ENCODE measurements at places on chromosomes 16 and 17.

GRCh38 chr17:74414510-74414909 lies 17.4 kb upstream of the GPRC5C start:
- DNase-seq = no peak

- no peak for DNase-seq
These were observed 10.6 kb downstream of the TMEM238L start for GRCh38 chr17:10793256-10793655.

- DNase-seq = peak; percentile 61
These were observed 57.3 kb upstream of the CCL1 start for GRCh38 chr17:34420254-34420766.

GRCh38 chr17:9236286-9237052 lies 215.2 kb downstream of the NTN1 start:
- no peak for DNase-seq

GRCh38 chr16:87964049-87964659 lies 12.9 kb downstream of the BANP start:
- DNase-seq = no peak

DNA sequence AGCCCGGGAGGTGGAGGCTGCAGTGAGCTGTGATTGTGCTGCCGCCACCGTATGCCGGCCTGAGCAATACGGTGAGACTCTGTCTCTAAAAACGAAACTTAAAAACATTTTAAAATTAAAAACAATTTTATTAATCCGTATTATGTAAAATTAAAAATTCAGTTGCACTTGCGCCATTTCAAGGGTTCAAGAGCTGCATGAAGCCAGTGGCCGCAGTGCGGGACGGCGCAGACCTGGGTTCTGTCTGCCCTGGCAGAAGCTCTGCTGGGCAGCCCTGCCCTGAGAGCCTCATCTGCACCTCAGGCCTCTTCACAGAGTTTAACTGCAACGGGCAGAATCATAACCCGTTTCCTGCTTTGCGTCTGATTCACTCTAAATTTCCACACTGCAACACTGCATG lies 31.7 kb downstream of the TBC1D16 start:
- no peak for DNase-seq

DNA sequence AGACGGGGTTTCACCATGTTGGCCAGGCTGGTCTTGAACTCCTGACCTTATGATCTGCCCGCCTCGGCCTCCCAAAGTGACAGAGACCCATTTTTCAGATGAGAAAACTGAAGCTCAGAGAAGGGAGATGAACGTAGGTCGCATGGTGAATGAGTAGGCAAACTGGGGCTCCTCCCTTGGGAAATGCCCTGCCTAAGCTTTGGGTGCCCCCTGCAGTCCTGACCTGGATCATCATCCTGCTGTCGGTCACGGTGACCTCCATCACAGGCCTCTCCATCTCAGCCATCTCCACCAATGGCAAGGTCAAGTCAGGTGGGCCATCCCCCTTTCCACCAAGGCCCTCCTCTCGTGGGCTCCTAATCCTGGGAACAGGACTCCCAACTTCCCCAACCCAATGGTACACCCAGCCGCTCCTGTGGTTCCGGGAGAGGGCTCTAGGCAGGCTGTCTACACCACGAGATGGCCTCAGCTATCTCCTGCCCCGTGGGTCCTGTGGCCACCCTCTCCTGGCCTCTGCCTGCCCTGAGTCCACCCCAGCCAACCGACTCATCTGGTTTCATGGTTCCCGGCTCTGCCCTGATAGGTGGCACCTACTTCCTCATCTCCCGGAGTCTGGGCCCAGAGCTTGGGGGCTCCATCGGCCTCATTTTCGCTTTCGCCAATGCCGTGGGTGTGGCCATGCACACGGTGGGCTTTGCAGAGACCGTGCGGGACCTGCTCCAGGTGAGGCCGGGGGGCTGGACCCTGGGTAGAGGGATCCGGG lies 4.7 kb downstream of the SLC12A3 start:
- peak; percentile 20 for DNase-seq

DNA sequence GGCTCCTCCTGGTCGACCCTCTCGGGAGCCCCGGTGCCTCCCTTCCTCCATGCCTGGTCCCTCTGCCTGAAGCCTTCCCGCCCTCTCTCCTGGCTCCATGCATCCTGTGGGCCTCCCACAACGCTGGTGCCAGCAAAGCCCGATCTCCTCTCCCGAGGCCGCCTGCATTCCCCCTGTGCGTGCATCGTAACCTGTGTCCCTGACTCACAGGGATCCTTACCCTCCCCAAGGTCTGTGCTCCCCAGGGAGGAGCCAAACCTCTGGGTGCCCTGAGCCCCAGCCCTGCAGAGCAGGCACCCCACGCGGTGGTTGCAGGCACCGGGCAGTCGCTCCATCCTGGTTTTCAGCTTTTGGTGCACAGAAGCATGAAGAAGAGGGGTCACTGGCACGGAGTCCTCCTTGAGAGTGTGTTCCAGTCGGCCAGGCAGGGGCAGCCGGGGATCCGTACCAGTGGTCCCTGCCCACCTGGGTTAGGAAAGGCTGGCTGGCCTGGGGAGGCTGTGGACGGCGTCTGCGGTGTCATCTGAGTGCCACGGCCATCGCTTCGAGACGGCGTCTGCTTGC lies 1.8 kb upstream of the ENPP7 start:
- DNase-seq = no peak

GRCh38 chr16:21646091-21646490 lies 6.3 kb downstream of the IGSF6 start:
- no peak for DNase-seq

GRCh38 chr17:61641715-61642114 lies 50.7 kb upstream of the NACA2 start:
- no peak for DNase-seq

- peak; percentile 63 for DNase-seq
These were observed 1.1 kb downstream of the SOCS3 start for GRCh38 chr17:78358538-78359320.

DNA sequence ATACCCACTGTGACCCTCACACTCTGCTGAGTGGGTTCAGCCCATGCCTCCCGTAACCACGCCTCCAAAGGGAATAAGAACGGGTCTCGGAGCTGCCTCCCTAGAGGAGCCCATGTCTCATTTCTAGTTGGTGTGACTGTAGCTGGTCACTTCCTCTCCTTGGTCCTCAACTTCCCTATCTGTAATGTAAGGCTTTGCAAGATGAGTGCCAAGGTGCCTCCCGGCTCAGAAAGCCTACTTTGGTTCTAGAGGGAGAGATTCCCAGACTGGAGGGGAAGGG lies 20.8 kb downstream of the C16orf74 start:
- DNase-seq = no peak

- no peak for DNase-seq
These were observed 31.8 kb upstream of the SDR42E2 start for GRCh38 chr16:22130528-22130927.

DNA sequence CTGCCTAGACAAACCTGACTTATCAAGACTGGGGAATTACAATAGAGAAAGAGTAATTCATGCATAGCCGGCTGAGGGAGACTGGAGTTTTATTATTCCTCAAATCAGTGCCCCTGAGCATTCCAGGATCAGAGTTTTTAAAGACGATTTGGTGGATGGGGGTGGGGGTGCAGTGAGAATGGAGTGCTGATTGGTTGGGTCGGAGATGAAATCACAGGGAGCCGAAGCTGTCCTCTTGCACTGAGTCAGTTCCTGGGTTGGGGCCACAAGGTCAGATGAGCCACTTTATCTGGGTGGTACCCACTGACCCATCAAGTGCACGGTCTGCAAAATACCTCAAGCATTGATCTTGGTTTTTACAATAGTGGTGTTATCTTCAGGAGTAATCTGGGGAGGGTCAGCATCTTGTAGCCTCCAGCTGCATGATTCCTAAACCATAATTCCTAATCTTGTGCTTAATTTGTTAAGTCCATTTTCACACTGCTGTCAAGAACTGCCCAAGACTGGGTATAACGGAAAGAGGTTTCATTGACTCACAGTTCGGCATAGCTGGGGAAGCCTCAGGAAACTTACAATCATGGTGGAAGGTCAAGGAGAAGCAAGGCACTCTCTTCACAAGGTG lies 69.6 kb downstream of the MARF1 start:
- DNase-seq = no peak

DNA sequence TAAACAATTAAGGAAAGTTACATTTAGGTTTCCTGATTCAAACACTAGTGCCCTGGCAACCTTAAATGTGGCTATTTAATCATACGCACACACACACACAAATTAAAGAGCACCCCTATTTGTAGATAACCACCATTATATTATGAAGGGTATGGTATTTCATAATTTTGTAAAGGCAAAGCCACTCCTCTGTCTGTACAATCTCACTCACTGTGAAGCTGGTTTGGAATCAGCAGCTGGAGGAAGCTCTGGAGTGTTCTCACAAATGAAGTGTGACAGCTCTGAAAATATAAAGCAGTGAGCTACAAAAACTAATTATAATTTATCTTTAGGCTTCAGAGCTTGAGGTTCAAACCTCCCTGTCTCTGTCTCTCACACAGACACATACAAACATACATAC lies 57.9 kb upstream of the KCNJ16 start:
- DNase-seq = no peak

GRCh38 chr16:3490911-3491629 lies 4.2 kb downstream of the C16orf90 start:
- DNase-seq = no peak

GRCh38 chr17:35542990-35543389 lies 5.5 kb upstream of the SLFN12L start:
- DNase-seq = no peak

DNA sequence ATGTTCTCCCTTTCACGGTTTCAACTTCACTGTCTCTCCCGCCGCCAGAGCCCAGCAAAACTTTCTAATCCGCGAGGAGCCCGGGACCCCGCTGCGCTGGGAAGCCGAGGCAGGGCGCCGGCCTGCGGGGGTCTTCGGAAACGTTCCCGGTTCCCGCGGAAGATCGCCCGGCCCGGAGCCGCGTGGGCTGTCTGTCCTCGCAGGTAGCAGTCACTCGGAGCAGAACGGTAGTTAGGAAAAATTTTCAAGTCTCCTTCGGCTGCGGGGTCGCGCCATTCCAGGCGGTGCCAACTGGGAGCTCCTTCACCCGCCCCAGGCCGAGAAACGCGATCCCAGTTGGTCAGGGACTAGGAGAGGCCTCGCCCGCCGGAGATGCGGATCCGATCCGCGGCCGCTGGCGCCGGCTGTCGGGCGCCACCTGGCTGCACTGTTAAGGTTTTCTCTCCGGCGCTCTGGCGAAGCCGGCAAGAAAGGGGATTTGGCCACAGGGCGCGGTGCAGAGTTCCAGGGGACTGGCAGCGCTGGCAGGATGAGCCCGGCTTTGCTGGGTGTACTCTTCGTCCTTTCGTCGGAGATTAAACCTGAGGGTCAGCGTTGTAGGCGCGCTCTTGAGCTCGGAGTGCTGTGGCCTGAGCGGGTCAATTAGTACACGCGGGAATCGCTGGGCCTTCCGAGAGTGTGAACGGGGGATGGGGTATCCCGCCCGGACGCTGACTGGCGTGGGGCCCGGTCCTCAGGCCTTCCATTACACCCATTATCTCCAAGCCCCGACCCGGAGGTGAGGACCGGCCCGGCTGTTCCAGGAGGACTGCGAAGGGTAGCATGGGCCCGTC lies 135.4 kb downstream of the KCNJ12 start:
- DNase-seq = peak; percentile 82

GRCh38 chr17:29682987-29683386 lies 60.3 kb upstream of the CORO6 start:
- DNase-seq = no peak

DNA sequence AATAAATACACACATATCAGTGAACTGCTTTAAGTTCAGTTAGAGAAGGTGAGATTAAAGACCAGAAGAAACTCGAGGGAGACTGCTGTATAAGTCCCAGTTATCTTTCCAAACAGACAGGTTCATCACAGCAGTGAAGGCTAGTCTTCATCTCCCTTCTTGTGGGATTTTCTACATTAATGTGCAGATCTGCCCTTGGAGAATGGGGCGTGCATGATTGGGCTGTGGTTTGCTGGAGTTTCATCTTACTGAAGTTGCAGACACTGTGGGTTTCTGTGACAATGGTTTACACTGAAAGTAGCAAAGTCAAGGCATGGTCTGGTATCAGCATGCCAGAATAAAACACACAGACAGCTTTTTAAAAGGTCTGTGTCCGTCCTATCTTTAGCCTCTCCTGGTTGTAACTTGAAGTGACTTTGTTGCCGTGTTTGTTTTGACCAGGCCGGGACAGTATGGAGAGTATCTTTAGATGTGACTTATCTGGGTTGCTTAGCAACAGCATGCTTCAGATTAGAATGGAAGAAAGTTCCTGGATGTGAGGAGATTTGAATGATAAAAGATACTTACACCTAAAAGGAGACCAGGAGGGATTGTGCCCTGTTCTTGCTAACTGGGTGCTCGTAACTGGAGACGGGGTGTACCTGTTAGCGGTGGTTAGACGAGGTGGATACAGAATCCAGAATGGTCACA lies 16.1 kb downstream of the NAA60 start:
- DNase-seq = no peak

GRCh38 chr17:301681-302299 lies 50.8 kb downstream of the RPH3AL start:
- no peak for DNase-seq

DNA sequence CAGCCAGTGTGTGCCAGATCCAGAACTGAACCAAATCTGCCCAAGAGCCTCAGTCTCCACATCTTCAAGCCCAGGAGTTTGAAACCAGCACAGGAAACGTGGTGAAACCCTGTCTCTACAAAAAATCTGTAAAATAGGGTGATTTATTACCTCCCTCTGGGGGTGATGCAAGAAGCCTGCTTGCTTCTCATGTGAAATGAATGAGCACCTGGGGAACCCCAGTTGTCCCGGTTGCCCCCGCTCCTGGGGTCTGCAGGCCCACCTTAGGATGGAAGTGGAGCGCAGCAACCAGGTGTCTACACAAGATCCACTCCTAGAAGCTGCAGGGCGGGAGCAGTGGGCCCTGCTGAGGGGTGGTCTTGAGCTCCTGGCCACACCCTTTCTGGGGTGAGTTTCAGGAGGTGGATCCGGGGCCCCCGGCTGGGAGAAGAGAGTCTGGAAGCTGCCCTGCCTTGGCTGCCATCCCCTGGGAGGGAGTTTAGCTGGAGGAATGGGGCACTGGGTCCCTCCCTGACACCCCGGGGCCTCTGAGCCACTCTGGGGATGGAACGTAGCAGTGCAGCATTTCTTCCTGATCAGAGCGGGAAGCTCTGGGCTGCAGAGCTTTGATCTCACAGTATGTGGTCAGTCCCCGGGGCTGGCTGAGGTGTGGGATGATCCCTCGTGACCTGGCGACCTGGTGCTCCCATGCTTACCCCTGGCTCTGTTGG lies 117.8 kb downstream of the RAB11FIP4 start:
- no peak for DNase-seq

DNA sequence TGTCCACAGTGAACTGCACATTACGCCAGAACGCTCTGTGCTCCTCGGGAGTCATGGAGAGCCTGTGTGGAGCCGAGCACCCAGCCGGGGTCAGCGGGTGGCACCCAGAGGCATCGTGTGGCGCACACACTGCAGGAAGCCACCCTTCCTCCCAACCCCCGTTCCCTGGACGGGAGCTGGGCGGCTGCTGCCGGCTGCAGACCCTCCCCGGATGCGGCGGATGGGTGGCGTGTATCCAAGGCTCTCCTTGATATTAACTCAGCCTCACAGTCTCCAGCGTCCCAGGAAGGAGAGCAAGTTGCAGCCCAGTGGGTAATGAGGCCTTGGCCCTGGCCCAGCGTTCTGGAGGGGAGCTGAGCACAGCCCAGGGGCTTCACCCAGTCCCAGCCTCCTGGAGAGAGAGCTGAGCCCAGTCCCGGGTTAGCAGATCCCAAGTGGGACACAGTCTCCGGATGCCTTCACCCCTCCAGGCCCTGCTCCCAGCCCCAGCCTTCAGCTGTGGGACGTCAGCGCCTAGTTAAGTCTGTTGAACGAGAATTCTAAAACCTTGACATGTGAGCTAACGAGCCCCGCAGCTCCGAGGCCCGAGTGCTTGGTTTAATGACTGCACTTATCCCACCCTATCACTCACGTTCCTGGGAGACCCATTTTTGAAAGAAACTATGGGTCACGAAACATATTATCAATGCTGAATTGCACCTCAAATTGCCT lies 86.6 kb downstream of the TBC1D16 start:
- DNase-seq = no peak

All from epithelial cell of esophagus (primary cell).